ENCODE measurements at places on chromosomes 5 and 9.

- no peak for DNase-seq
Measured at GRCh38 chr9:105416840-105417239, 31.0 kb upstream of the FSD1L start.

DNA sequence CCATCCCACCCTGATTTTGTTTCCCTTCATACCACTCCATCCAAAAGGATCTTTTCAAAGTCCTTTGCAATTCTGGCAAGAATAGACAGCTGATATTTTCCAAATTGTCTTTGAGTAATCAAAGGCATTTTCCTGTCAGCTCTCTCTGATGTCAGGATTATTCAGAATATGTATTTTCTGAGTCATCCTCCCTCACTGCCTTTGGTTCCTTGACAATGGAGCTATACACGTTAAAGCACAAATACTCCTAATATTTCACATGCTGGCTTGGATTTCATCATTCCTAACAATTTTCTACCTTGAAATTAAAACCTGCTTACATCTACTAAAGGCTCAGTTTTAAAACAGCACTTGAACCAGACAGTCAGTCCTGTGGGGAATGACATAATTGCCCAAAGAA, 379.4 kb downstream of the GADD45G start:
- no peak for DNase-seq

GRCh38 chr5:72093217-72093616, 14.1 kb upstream of the MAP1B start:
- no peak for DNase-seq

DNA sequence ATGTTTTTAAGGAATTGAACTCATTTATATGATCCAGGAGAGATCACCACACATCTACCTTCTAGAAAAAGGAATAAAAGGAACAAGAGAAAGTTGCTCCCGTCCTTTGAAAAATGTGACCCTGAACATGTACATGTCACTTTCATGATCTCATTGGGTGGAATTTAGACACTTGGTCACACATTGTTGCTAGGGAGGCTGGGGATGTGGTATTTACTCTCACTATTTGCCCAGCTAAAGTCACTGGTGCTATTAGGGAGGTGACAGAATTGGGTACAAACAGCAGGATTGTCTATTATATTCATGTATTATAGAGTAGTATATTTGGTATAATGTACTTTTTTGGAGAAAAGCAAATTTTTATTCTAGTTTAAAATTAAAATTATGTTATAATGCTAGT, 2.1 kb upstream of the CDH10 start:
- no peak for DNase-seq

DNA sequence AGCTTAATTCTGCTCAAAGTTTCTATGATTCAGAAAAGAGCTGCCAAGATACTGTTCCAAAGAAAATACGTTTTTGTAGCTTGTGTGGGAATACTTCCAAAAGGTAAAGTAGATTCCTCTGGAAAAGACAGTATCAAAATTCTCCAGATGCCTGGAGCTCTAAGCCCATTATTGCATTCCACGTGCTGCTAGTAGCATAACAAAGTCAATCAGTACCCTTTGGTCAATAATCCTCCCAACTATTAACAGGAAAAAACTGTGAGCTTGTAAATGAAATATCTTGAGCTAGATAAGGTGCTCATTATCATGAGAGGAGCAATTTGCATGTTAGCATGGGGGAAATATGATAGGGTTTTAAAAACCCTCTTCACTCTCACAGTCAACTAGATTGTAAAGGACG, 229.5 kb upstream of the TYRP1 start:
- DNase-seq: no peak

DNA sequence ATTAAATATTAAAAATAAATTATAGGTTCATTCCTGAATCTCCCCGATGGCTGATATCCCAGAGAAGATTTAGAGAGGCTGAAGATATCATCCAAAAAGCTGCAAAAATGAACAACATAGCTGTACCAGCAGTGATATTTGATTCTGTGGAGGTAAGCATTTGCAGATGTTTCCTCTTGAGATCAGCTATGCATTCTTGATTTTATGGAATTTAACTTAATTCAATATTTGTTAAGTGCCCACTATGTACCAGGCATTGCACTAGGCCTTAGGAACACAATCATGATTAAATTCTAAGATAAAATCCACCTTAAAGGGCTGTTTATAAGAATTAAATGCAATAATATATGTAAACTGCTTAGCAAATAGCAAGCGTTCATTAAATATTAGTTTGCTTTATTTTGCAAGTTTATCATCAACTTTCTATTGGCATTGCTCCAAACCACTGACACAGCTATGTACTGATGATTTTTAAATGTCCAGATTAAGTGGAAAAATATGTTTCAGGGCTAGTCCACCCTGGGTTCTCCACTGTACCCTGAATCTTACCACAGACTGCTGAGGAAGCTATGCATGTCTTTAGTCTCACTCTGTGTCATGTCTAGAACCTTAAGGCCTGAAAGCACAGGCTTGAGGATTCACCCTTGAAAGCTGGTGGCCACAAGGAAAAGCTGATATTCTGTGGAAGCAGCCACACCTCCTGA, 33.2 kb downstream of the SLC22A4 start:
- no peak for DNase-seq

GRCh38 chr5:40743771-40744170, 12.0 kb downstream of the TTC33 start:
- DNase-seq: no peak

GRCh38 chr5:135271533-135272310, 127.3 kb downstream of the MACROH2A1 start:
- no peak for DNase-seq

DNA sequence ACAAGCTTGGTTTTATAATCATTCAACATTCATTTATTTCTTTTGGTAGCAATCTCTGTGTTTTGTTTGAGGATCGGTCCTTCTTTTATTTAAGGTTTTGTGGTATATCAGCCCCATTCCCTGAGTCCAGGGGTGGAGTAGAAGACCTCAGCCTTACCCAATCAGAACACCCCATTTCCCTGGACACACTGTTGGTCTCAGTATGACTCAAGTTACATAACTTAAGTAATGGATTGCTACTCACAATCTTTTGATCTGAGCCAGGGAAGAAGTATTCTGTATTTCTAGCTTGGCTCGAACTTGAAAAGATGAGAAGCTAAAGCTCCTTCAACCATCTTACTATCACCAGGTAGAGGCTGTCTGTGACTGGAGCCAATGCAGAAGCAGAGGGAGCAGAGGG, 175.2 kb upstream of the HAPLN1 start:
- DNase-seq: no peak
